Stromal cell of bone marrow (primary cell): ENCODE measurements at places on chromosomes 13 and 19.

GRCh38 chr13:108439556-108439955 lies 170.0 kb downstream of the TNFSF13B start:
- DNase-seq, result no peak

- DNase-seq, result no peak
Observed at GRCh38 chr19:40254714-40255418, 28.4 kb upstream of the CCNP start.

DNA sequence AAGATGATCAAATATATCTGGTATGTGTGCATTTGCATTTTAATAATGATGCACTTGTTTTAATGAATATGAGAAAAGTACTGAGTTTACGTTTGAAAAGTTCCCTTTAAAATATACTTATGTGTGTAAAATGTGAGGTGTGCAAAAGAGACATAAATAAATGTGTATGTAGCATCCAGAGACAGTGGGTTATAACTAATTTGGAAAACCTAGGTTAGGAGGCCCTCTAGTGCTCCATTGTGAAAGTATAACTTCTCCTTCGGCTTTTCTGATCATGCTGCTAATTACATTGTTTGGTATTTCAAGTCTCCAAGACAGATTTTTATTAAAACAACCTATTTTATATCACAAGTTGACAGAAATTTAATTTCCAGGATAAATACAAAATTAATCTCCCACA lies 30.1 kb downstream of the SCEL start:
- DNase-seq, result no peak

DNA sequence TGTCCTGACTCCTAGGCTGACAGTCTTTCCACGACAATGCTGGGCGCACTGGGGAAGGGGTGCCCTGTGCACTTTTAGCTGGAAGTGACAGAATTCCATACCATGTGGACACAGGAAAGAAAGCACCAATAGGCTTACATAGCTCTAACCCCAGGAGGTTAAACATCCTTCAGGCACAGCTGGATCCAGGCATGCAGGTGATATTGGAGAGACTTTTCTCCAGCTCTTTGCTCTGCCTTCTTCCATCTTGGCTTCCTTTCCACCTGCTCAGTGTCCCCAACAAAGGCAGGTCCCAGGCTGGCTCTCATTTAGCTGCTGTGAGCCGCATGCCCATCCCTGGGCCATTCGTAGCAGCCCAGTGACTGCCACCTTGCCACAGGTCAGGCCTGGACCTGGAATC lies 61.1 kb upstream of the LDLR start:
- no peak for DNase-seq

- no peak for DNase-seq
Observed at GRCh38 chr19:21314676-21315075, 14.5 kb downstream of the ZNF708 start.

DNA sequence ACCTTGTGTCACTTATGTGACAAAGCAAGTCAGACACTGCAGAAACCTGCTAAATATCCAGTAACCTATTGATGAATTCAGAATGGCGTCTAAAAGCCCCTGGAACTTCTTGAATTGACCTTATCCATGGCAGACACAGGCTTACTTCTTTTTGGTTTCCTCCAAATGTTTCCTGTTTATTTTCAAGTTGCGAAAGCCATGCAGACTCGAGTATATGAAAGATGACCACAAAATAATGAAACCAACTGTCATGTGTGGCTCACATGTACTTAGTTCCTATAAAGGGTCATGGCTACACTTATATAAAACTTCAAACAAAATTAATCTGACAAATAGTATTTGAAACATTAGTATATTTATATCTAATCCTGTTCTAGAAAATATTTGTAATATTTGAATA lies 113.1 kb upstream of the FNDC3A start:
- DNase-seq, result no peak

- DNase-seq, result no peak
Observed at GRCh38 chr13:48626726-48627451, 26.8 kb upstream of the CYSLTR2 start.

GRCh38 chr19:7395360-7396066 lies 46.8 kb downstream of the ARHGEF18 start:
- DNase-seq, result no peak

DNA sequence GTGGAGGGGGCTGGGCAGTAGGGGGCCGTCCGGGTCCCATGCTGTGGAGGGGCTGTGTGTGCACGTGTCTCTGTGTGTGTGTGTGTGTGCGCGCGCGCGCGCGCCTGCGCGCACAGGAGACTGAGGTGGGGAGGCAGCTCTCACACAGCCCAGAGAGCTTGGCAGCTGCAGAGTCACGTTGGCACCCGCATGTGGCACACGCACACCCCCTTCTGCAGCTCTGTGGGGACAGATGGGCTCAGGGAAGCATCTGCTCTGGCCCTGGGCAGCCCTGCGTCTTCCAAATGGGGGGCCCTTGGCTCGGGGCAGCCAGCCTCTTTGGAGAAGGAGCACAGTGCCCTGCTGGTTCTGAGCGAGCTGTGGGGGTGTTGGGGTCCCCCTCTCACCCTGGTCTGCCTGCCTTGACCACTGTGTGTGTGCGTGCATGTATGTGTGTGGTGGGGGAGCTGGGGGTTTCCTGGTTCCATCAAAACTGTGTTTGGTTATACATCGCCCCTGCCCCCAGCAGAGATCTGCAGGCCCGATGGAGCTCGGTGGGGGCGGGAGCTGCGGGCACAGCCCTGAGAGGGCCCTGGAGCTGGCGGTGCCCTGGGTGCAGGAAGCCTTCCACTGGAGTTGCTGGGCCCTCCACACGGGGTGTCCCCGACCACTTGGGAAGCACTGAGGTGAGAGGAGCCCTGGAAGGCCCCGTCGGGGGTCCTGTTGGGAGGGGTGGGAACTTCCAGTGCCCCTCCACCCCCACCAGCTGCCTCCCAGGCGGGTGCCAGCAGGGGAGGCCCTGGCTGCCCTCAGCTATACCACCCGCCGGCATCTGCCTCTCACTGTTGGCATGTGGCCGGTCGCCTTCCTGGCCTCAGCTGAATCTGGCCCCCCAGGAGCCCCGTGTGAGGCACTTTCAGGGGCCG lies 67.1 kb downstream of the KDM4B start:
- DNase-seq, result no peak

- peak; percentile 94 for DNase-seq
Observed at GRCh38 chr13:21069561-21070004, 8.2 kb upstream of the LATS2 start.

GRCh38 chr19:50679177-50680125 lies 30.2 kb downstream of the C19orf81 start:
- DNase-seq, result peak; percentile 25

DNA sequence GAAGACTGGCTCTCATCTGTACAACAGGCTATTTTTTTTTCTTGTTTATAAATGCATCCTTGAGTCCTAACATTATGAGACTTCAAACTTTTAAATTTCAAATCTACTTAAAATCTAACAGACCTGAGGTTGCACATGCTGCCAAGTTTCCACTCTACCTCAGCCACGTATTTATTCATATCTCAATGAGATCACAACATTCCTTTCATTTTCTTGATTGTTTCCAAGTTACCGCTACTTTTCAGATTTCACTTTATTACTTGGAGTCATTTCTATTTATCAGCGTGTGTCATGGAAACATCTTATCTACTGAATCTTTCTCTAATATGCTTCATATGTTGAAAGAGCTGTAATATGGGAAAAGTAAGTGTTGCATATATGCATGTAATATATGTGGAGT lies 1257.5 kb upstream of the ATXN8OS start:
- no peak for DNase-seq

DNA sequence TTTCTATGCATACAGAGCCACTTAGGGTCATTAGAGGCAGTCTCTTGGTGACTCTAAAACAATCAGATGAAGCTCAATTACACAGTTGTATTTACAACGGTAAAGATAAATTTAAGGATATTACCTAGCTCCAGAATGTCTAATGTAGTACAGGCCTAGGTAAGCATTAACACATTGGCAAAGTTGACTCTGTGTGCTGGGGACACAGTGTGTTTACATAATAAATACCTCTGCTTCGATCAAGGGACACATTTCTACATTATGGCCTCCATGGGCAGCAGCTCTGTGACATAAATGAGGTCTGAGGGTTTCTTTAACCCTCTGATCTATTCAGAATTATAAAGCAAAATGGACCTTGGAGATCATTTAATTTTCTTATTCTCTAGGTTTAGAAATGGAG lies 74.7 kb downstream of the SERP2 start:
- no peak for DNase-seq

DNA sequence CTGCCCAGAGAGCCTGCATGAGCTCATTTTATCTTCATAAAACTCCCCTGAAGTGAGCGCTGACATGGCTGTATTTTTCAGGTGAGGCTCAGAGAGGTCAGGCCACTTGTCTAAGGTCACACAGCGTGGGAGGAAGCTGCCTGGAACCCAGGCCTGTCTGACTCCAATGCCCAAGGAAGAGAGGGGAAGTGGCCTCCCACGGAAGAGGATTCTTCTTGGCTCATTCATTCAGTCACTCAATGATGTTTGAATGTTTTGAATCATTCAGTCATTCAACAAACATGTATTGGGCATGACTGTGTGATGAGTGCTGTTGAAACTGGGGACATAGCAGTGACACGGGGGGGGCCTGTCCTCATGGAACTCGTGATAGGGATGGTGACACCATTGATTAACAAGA lies 12.0 kb downstream of the ACTL9 start:
- DNase-seq, result no peak

DNA sequence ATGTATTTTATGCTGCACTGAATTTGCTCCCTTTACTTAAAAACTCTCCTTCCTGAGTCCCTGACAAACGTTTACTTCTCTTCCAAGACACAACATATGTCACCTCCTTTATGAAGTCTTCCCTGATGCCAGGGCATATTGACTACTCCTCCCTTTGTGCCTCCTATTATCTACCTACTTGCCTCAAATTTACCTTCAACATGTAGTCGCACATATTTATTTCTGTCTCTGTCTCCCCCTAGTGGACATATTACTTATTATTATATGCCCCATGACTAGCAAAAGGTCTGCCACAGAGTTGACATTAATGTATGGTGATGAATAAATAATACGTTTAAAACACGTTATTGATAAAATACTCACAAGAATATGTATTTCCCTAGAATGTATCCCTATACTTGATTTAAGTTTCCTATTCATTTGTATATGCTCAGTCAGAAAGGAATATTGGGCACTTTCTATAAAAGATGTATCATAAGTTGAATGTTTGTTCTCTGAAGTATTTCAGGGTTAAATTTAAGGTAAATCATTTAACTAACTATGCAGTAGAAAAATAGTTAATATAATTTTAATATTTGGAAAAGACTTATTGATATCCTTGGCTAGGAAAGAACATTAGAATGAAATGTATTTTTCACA lies 250.3 kb upstream of the ATXN8OS start:
- DNase-seq, result peak; percentile 4

DNA sequence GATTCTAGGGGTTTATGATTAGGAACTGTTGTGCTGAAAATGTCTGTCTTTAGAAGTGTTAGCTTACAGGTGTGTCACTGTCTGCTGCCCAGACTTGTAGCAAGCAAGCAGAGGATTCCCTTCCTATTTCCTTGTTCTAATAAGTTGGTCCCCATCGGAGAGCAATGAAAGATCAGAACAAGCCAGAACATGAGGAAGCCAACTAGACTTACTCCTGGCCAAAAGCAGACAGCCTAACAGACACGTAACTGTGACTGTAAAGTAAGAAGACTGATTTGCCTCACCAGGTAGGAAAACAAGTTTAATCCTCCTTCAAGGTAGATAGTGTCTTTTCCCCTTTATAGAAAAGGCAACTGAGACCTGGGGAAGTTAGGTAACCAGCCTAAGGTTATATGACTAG lies 12.5 kb downstream of the POLR1D start:
- no peak for DNase-seq

DNA sequence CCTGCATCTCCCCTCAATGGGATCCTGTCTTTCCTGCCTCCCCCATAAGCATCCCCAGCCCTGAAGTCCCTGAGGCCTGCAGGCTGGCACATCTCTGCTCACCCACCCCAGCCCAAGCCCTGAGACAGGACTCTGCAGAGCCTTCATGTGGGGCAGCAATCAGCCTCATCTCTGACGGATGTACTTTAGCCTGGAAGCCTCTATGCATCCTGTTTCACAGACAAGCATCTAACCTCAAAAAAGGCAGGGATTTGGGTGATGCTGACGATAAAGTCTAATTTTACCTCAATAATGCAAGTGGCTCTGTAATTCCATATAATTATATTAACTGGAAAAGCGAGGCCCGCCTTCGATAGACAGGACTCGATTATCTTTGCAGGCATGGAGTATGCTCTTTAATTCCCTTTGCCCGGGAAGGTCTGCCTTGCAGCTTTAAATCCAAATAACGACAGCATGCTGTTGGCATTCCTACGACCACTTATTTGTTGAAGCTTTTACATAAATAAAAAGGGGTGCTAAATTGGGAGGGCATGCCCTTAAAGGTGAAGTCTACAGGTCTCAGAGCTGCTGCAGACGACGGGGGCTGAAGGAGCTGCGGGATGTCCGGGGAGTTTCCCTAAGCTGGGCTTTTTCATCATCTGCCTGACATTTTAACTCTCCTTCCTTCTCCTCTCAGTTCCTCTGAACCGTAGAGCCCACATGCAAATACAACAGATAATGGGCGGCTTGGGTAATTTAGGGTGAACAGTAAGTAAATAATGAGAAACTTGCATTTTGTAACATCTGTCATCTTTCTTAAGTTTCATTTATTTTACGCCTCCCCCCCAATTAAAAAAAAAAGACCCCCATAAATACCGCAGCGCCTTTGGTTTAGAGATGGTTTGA lies 211.5 kb downstream of the URI1 start:
- no peak for DNase-seq

- DNase-seq, result no peak
Observed at GRCh38 chr19:13133241-13133870, 15.3 kb downstream of the NACC1 start.

DNA sequence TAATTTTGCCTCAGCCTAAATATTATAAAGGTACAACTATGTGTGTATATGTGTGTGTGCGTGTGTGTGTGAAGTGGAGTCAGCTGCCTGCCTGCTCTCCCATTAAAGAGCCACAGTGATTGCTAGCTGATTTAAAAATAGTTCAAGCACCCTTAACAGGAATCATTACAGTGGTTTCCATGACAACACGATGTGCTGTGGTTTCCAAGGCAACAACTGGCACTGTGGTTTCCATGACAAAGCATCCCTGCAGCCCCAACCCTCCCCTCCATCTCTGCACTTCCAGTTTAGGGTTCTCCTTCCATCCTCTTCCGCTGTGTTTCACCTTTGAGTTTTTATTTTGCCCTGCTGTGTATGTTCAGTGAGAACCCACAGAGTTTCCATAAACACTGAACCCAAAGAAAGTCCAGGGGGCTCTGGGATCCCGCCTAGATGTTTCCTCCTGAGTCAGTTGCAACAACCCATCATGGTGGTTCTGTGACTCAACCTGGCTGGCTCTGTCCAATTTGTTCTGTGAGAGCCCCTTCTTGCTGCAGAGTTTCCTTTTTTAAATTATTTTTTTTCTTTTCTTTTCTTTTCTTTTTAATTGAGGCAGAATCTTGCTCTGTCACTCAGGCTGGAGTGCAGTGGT lies 7.1 kb upstream of the PNMA8A start:
- DNase-seq, result peak; percentile 67
